H54 (cell line): ENCODE measurements at places on chromosomes 16 and 17.
A peak's percentile ranks its signal among the peaks of the same experiment; 100 is the strongest.

GRCh38 chr16:85330694-85331188, 218.5 kb upstream of the CIBAR2 start:
- DNase-seq = peak; percentile 80

DNA sequence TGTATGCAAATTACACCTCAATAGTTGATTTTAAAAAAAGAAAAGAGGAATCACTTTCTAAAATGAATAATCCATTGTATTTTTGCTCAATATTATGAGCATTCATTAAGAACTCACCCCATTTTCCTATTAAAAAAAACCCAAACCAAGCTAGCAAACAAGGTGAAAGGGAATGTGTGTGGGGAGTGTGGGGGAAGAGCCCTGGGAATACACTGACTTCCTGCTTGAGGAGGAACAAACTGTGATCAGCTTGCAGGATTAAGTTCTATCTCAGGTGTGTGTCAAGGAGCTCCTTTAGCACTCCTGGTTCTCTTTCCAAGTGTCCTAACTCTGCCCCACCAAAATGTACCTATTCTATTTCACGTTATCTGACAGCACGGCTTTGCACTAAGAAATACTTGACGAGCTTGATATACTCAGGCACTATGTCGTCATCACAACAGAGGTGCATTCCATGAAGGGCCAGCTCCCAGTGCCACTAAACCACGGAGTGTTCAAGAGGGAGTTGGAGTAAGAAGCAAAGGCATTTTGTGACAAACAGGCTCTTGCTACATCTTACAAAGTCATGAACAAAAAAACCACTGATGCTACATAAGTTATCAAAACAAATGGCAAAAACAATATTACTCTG, 73.2 kb downstream of the MYH10 start:
- DNase-seq = no peak

- DNase-seq = no peak
These were observed 35.1 kb downstream of the CDH1 start for GRCh38 chr16:68772030-68772681.

DNA sequence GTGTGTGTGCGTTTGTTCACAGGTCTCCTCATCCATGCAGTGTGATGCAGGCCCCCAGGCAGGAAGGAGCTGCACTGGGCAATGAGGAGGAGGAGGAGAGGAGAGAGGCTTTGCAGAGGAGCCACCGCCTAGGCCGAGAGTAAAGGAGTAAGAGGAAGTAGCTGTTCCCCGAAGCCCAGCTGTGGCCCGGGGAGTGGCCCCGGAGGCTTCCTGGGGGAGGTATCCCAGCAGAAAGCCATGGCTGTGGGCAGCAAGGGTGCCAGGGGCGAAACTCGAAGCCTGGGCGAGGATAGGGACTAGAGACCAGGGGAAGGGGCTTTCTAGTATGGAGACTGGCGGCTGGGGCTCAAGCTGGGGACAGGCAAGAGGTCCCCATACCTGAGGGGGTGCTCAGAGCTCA, 12.2 kb downstream of the C16orf95 start:
- DNase-seq = no peak

DNA sequence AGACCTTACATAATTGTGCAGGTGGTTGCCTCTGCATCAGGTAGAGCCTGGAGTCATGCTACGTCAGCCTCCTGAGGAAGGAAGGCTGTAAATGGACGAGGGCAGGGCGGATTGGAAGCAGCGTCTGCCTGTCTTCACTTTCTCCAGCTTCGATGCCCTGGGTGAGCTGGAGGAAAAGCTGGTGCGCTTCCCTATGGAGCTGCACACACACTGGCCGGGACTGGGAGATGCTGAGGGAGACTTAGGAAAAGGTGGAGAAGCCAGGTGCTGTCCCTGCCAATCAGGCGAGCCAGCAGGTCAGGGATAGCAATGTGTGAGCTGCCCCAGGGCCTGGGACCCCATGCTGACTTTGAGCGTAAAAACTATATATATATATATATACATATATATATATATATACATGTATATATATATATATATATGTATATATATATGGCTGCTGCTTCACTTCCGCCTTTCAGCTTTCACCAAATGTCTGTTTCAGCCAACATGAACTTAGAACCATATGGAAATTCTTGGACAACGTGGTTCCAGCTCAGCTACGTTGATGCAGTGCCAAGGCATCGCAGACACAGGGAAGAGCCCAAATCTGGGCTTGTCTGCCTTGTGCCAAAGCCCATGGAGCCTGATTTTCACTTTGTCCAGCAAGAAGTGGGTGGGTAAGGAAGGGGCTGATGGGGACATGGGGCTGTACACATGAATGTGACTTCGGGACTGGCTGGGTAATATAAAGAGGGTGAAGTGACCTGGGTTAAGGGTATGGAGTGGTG, 71.5 kb upstream of the NKD1 start:
- no peak for DNase-seq

DNA sequence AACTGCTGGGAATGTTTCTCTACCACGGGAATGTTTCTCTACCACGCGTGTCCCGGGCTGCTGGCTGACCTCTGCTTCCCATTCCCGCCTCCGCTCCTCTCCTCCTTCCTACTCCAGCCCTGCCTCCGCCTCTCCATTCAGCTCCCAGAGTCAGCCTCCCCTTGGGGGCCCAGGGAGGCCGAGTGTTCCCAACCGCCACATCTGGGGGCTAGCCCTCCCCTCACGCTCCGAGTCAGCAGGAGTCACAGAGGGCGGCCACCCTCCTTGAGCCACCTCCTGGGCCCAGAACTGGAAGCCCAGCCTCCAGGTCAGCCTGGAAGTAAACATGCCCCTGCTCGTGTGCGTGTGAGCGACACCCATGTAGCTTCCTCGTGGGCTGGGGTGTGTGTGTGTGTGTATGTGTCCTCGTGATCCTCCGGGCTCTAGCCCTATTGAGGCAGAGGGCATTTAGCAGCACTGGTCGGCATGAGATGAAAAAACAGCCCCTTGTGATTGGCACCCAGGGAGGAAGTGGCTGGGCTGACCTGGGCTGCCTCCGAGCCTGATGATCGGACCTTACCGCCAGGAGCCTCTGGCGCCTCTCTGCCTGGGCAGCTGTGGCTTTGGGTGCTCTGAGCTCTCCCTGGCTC, 7.3 kb downstream of the CYGB start:
- DNase-seq = no peak

GRCh38 chr17:38428112-38428642, at the start of gene ARHGAP23:
Gene ARHGAP23 (plus strand): TSS chr17:38428464. CDS start chr17:38428486, 22 bp downstream.
- DNase-seq = peak; percentile 83

DNA sequence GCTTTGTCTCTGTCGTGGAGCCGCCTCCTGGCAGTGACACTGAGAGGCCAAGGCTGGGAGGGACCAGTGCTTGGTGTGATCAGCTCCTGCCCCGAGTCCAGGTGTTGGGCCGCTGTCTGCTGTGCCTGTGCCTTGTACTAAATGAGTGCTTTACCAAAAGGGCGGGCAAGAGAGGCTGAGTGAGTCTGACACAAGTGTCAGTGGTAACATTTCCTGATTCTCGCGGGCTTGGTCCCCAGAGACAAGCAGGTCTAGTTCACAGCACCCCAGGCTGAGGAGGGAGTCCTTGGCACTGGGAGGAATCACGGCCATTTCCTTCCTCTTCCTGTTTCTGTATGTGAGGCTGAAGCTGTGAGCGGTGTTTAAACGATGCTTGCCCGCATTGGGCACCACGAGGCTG, 30.2 kb downstream of the PLD6 start:
- no peak for DNase-seq

DNA sequence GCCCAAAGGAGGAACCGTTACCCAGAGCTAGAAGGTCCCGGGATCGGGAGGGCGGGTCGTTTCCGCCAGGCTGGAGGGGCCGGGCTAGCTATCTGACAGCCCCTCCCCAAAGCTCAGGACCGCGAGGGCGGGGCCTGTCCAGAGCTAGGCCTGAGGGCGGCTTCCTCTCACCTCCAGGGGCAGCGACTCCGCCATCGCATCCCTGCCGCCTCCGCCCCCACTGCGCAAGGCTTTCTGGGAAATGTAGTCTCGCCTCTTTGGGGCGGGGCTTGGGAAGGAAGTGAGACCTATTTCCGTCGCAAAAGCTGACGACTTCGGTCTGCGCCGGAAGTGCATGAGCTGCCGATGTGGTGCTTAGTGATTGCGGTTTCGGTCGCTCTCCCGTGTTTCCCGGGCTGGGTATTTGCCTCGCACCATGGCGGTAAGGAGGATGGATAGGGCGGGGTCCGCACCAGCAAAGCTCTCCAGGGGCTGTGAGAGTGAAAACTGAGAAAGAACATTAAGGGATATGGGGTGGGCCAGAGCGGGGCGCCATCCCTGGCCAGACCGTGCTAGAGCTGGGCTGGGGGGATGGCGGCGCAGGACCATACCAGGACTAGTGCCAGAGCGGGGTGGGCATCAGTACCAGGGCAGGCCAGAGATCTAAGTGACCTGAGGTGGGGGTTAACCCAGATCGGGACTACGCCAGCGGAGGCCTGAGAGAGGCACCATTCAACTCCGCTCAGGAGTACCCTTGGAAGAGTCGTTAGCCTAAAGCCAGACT, at the start of gene TMEM208:
TSS of gene TMEM208 (plus strand) at position 327 of the 763 bp plus-strand sequence. CDS start at position 416, 89 bp downstream.
- DNase-seq = peak; percentile 95

DNA sequence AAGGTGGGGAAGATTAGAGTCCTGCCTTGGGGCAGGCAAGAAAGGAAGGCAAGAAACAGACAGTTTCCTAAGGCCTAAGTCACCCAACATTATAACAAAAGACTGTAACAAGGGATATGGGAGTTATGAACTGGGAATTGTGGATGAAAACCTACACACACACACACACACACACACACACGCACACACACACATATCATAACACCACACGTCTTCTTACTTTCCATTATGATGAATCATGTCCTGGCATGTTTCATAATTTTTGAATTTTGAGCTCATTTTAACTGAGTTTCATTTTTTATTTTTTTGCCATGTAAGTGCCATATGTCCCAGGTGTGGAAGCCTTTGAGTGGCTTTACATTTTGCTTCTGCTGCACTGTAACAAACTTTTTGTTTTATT, 29.9 kb downstream of the HS3ST2 start:
- no peak for DNase-seq

- DNase-seq = peak; percentile 54
These were observed 486 bp downstream of the PIGS start for GRCh38 chr17:28570716-28571360.

DNA sequence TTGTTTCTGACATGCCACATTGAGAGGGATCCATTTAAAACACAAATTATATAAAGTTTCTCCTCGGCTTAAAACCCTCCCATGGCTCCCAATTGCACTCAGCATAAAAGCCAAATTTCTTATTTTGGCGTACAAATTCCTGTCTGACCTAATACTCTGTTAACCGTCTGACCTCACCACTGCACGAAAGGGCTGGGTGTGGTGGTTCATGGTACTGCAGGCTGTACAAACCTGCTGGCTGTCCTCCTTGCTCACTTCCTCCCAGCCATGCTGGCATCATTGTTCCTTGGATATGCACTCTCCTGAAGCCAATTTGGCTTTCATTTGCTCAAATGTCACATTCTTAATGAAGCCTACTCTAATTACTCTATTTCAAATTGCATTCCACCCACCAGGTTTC, 301.6 kb upstream of the C16orf82 start:
- peak; percentile 21 for DNase-seq

DNA sequence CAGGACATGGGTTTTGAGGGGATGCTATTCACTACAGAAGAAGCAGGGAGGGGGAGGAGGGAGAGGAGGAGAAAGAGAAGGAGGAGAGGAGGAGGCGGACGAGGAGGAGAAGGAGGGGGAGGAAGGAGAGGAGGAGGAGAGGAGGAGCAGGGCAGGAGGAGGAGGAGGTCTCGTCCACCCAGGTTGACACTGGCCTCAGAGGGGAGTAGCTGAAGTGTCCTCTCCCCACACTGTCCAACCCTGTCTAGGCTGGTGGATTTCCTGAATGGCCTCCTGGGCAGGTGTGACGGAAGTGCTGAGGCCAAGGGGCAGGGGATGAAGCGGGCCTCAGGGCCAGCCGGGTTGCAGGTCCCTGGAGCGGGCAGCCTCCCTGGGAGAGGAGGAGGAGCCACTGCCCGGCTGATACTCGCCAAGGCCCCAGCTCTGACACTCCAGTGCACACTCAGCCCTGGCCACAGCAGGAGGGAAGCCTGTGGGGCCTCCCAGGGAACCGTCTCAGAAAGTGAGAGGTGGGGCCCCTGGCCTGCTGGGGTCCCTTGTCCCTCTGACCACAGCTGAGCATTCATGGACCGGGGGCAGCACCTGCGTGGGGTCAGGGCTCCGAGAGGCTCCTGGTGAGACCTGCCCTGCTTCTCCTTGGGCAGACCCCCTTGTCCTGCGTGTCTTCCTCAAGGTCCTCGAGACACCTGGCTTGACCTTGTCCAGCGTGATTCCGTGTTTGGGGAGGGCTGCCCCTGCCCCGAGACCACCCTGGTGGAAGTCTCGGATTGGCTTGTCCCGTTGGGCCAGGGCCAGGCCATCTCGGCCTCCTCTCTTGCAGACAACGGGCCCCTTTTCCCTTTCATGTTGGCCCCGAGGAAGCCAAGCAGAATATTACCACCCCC, 200.6 kb upstream of the CIBAR2 start:
- DNase-seq = peak; percentile 78

DNA sequence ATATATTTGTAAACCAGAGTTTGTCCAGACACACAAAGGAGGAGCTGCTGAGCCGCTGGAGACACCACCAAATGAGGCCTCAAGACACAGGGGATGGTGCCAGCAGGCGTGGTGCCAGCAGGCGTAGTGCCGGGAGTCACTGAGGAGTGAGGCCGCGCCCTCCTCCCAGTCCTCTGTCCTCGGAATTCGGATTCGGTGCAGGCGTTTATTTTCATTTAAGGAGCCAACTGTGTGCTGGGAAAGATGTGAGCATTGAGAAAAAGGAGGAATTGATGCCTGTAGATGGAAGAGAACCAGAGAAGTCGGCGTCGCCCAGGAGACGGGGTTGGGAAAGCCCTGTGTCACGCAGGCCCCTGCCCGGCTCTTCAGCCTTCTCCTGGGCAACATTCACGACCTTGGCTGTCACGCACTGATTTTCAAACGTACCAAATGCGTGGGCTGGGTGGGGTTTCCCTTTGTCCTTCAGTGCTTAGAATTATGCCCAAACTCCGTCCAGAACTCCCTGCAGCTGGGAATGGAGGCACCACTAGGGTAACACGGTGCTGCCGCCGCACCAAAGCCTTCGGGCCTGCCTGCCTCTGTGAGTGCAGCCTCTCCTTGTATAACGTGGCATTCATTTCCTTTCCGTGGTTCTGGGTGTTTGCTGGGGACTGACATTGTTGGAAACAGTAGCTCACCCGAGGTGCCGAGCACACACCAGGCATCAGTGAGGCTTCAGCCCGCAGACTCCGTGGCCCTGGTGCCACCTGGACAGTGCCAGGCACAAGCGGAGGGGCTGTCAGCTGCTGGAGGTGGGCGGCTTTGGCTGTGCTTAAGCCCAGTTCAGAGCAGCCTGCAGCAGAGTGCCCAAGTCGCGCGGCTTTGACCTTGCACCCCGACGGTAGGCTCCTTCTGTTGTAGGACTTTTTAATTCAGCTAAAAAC, 49.0 kb upstream of the CHMP6 start:
- DNase-seq = no peak
